DMS79 (cell line): ENCODE measurements at places on chromosomes 2 and 18.
A peak's percentile ranks its signal among the peaks of the same experiment; 100 is the strongest.

DNA sequence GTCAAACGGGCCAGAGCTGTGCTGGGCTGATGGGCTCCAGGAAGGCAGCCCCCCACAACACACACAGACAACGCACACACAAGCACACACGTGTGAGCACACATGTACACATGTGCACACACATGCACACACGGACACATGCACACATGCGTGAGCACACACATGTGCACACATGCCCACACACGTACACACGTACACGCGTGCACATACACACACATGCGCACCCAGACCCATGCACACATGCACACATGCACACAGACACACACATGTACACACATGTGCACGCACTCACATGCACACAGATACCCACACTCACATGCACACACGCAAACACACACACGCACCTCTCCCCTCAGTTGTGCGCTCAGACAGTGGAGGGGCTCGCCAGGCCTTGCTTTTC is 31.2 kb upstream of the HPCAL1 start:
- DNase-seq = no peak

DNA sequence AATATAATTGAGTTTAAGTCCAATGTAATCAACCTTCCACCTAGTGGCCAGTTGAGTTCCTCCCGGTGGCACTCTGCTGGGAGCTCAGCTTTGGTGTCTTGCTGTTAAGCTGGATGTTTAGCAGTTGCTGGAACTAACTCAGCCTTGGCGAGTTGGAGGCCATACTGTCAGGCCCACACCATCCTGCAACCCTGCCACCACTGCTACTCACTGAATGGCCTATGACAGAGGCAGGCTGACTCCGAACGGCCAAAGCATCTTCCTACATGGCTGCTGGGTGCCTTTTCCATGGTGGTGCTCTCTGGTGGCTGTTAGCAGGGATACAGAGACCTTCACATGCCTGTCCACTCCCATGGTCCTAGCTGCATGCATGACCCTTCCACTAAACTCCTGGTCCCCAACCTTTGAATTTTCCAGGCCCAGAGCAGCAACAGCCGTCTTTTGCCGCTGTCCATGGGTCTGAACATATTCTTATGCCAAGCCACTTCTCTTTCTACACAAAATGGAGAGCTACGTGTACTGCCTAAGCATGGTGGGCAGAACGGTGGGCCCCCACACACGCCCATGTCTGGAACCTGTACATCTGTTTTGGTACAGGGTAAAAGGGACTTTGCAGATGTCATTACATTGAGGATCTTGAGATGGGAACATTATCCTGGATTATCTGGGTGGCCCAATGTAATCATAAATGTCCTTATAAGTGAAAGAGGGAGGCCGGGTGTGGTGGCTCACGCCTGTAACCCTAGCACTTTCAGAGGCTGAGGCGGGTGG is 15.0 kb upstream of the TRAF3IP1 start:
- no peak for DNase-seq

DNA sequence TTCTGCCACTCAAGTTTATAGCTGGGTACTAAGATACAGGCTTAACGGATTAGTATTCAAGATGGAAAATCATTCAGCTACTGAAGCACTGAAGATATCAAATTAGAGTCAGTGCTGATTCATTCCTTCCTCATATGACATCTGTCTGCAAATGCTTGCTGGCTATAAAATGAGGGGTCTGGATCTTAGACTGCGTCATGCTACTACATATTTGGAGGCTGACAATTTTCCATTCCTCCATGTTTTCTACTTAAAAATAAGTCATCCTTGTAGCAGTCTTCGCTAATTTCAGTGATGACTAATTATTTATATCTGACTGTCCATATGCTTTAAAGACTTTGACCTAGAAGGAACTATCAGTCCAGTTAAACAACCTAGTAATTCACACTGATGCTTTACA is 233.4 kb downstream of the RIT2 start:
- DNase-seq = no peak

- DNase-seq = no peak
Observed at GRCh38 chr2:215613888-215614287, 178.0 kb upstream of the FN1 start.

DNA sequence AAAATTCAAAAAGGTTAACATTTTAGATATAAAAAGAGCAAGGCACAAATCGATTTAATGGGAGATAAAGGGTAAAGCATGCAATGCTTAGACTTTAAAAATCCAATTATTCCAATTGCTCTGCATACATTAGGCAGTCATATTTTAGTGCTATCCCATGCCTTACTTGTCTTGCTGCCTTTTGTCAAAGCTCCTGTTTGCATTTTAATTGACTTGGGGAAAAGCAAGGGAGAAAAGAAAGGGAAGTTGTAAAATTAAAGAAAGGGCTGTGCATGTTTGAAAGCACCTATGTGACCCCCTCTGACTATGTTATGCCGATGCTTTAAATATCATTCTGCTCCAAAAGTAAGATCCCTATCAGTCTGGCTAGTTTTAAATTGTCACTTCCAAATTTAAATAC is 193.7 kb upstream of the VWC2L start:
- no peak for DNase-seq

GRCh38 chr2:101693991-101694588 is 3.4 kb upstream of the MAP4K4 start:
- DNase-seq = no peak

GRCh38 chr18:543447-544078 is 36.6 kb upstream of the CETN1 start:
- DNase-seq = no peak

- no peak for DNase-seq
Observed at GRCh38 chr2:69965756-69966445, 4.5 kb upstream of the ASPRV1 start.

DNA sequence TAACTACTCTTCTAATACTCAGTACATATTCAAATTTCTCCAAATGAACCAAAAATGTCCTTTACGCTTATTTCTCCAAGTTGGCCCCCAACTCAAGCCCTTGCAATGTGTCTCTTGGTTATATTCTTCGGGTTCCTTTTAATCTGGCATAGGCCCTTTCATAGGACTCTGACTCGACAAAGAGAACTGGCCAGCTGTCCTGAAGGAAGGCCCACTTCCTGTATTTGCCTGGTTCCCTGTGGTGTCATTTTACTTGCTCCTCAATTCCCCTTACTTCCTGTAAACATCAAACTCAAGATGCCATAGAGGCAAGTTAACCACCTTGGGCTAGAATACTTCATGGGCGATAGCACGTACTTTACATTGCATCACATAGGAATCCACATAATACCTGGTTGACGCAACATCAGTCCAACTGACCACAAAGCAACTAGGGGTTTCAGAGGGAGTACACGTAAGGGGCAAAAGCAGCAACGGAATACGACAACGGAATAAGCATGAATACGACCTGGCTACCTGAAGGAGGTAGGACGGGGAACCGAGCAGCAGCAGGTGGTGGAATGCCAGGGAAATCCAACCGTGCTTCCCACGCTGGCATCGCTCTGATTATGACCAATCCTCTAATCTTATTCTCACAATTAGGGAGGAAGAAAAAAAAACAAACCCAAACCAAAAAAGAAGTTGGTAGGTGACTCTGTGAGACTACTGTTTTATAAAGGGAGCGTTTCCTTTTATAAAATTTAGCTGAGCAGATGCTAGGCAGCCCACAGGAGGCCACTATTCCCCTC is 823 bp upstream of the GORASP2 start:
- peak; percentile 46 for DNase-seq

- DNase-seq = peak; percentile 20
Observed at GRCh38 chr18:50633992-50634391, 74.1 kb downstream of the MAPK4 start.

GRCh38 chr18:3321133-3321812 is 59.3 kb downstream of the MYL12B start:
- peak; percentile 94 for DNase-seq

DNA sequence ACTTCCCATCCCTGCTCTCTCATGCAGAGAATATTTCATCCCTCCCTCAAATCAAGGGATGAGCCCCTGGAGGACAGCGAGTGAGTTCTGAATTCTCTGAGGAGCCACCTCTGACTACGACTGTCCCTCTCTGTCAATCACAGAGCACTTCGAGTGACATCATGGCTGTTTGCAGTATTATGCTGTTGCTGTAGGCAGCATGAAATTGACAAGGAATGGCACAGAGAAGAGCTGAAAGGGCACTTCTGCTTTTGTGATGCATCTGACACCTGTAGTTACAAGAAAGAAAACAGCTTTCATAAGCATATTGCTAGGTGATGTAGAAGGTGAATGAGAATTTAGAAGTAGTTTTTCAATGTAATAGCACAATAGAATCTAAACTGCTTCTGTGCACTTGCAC is 166.9 kb downstream of the ARHGAP15 start:
- DNase-seq = no peak

DNA sequence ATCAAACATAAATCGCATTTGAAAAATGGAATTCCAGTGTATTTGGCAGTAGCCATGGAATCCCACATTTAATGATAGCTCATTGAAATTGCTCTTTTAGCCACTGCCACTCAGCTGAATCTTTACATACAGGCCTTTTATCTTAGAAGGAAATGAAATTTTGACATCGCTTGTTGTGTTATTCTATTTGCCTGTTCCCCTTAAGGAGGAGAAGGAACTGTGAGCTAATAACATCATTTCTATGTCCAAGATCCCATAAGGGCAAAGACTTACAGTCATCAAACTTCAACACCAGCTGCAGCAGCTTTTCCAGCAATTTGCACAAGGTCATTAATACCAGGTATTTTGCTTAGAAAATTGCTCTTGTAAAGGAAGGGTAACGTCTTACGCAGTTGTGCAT is 6.0 kb upstream of the PDCL3 start:
- no peak for DNase-seq

DNA sequence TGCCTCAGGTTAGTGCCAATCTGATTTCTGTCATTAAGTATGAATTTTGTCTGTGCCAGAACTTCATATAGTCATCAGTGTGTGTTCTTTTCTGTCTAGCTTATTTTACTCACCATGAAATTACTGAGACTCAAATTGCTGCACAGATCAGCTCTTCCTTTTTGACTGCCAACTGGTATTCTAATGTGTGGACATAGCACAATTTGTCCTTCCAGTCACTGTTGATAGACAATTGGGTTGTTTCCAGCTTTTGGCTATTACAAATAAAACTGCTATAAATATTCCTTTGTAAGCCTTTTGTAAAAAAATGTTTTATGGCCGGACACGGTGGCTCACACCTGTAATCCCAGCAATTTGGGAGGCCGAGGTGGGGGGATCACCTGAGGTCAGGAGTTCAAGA is 7.7 kb downstream of the SH3YL1 start:
- no peak for DNase-seq

- DNase-seq = no peak
Observed at GRCh38 chr18:2089396-2089795, 481.9 kb downstream of the METTL4 start.

GRCh38 chr18:32036506-32037180 is 18.0 kb downstream of the RNF125 start:
- no peak for DNase-seq

- DNase-seq = no peak
Observed at GRCh38 chr18:31791817-31792579, 31.3 kb upstream of the SLC25A52 start.

DNA sequence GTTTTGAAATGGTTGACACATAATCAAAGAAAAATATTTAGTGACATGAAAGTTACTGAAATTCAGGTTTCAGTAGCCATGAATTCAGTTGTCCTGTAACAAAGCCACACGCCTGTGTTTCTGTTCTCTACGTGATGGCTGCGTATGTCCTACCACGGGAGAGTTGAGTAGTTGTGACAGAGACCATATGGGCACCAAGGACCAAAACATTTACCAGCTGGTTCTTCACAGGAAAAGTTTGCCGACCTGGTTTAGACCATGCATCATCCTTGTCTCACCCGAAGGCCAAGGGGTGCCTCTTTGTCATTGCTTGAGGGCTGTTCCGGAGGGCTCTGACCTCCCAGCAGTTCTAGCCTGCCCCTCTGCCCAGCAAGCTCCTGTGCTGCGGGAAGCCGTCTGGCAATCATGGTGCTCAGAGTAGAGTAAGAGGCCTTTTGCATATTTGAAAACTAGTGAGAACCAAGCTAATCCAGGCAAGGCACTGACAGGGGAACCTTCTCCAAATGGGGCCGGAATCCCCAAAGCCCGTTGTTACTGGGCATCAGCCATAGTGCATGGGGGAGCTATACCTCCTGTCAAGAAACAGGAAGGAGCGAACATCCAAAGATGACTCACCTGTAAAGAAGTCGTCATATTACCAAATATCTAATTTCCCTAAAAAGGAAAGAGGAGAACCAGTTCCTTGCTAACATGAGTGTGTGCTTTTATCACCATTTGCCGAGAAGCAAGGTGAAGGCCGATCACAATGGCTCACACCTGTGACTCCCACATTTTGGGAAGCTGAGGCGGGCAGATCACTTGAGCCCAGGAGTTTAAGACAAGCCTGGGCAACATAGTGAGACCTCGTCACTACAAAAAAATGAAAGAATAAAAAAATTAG is 92.6 kb upstream of the RAB12 start:
- DNase-seq = no peak

DNA sequence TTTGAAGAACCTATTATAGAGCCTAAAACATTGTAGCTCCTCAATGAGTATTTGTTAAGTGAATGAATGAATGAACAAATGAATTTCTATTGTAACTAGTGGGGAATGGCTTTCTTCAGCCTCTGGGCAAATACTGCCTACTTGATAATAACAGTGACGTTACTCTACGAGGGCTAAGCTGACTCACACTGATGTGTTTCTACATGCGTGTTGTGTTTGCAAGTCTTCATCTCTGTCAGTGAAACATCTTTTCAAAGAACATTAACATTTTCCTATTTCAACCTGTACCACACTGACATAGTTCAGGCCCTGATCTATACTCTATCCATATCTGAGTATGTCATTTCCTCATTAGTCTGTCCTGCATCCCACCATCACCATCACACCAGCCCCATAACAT is 319.9 kb upstream of the ACVR2A start:
- no peak for DNase-seq

DNA sequence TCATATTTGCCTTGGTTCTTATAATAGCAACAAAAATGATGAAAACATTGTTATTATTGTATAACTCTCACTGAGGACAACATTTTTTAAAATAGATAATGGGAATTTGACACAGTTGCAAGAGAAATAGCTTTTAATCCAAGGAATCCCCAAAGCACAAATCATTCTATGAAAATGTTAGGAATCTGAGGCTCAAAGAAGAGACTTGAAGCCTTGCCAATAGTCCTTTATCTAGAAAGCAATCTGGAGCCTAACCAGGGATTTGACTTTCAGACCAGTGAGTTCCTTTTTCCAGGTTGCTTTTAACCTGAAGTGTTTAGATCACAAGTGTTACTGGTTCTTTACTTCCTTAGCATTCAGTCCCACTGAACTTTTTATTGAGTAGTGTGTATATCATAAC is 574.5 kb upstream of the ZEB2 start:
- no peak for DNase-seq
